ENCODE measurements at places on chromosomes 7 and 10.

GRCh38 chr10:65213170-65213569, 1692.0 kb downstream of the REEP3 start:
- no peak for DNase-seq

GRCh38 chr10:122140941-122141623, 130.0 kb upstream of the BTBD16 start:
- DNase-seq: no peak

DNA sequence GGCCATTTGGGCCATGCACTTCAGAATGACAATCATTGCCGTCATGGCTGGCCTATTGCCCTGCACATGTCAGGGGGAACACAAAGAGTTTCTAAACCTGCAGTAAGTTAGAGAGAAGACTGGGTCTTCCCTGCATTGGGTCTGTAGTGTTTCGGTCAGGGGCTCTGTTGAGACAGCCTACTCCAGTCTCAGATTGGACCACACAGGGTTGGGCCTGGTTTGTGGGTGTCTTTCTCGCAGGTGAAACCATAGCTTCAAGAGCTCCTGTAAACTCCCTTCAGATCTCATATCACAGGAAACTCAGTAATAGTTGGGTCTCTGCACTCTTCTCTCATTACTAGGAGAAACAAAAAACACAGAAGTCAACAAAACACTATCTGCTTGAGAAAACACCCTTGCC, 7.3 kb upstream of the TARP start:
- DNase-seq: no peak

GRCh38 chr7:2734751-2735571, 47.0 kb downstream of the AMZ1 start:
- no peak for DNase-seq

GRCh38 chr10:23046027-23046426, 49.4 kb upstream of the MSRB2 start:
- no peak for DNase-seq

DNA sequence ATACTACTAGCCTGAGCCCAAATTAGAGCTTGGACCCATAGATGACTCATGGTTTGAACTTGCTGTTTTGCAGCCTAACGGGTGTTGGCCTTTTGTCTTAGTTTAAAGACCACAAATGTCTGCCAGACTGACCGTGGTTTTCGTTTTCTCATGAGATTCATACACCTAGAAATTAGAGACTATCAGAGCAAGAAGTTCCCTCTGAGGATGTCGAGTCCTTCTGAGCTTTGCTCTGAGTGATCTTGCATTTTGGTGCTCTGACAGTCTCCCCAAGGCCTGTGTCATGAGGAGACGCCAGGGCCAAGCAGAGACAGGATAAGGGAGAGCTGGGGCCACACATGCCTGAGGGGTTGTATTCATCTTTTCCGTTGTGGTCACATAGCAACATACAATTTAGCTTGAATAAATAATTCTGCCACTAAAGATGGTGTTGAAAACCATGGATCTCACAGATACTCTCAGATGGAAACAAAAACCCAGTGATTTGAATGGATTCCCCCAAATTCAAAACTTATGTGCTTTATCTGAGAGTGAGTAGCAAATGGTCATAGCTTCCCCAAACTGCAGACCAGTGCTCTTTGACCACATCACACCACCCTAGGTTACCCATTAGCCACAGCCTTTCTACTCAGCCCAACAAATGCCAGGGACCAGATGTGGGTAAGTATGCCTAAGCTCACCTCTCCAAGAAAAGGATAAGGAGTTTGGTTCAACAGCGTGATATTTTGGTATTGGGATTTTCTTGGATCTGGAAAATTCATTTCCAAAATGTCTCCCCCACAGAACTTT, 762.0 kb upstream of the IGFBP3 start:
- no peak for DNase-seq

DNA sequence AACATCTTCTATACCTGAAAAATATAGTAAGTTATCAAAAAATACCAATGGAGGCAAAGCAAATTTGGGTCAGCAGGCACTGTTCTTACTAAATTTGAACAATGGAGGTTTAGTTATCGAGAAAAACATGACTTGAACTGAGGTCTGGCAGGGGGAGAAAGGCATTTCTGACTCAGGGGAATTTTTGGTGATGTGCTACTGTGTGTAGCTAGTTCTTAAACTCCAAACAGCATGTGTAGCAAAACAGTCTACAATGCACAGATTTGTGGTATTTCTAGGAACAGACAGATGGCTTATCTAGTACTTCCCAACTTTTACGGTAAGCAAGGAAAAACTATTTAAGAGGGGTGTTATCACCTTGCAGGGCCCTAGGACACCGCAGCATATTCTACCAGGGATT, 311.6 kb upstream of the LRRN3 start:
- DNase-seq: no peak

DNA sequence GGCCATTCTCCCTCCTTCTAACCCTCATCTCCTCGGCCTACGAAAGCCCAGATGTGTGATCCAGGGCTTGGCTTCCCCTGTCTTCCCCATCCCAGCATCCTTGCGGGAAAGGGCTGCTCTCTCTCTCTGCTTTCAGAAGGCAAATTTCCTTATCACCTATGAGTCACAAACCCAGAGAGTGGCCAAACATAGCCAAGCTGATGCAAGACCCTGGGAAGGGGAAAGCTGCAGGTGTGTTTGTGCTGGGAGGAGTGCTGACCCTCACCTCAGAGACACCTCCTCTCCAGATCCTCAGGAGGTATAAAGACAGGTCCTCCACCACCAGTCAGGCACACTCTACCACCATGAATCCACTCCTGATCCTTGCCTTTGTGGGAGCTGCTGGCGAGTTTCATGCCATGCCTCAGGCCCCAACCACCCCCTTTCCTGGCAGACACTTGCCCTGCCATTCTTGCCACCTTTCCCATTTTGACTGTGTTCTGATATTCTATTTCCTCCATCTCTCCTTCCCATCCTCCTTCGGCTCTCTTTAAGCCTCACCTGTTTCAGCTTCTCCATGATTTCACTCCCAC, 10.6 kb upstream of the PRSS2 start:
- no peak for DNase-seq

DNA sequence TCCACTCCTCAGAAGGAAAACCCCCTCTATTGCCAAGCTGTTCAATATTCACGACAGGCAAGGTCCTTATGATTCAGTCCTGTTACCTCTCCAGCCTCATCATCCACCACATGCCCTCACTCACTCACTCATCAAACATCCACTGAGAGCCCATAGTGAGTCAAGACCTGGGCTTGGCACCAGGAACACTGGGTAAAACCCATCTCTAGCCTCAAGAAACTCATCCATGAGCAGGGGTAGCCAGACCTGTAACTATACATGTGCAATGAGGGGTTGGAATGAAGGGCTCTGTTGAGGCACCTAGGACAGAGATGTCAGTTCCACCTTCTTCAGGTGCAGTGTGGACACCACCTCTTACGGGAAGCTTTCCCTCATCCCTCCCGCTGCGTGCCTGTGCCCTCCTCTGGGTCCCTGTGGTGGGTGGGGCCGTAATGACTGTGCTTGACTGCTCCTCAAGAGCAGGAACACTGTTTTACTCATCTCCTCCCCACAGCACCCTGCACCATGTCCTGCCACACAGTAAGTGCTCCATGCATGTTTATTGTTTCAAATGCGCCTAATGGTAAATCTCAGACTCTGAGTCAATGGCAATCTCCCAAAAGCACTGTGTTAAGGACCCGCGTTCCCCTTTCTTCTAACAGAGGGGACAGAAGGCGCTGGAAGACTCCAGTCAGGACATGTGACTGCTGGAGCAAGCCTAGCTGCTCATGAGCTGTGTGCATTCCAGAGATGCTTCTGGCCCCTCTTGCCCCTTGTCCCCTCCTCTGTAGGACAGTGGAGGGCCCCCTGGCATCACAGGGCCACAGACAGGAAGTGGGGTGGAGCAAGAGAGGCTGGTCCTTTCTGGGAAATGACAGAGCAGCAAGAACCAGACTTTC, 95.4 kb downstream of the HIPK2 start:
- DNase-seq: no peak

DNA sequence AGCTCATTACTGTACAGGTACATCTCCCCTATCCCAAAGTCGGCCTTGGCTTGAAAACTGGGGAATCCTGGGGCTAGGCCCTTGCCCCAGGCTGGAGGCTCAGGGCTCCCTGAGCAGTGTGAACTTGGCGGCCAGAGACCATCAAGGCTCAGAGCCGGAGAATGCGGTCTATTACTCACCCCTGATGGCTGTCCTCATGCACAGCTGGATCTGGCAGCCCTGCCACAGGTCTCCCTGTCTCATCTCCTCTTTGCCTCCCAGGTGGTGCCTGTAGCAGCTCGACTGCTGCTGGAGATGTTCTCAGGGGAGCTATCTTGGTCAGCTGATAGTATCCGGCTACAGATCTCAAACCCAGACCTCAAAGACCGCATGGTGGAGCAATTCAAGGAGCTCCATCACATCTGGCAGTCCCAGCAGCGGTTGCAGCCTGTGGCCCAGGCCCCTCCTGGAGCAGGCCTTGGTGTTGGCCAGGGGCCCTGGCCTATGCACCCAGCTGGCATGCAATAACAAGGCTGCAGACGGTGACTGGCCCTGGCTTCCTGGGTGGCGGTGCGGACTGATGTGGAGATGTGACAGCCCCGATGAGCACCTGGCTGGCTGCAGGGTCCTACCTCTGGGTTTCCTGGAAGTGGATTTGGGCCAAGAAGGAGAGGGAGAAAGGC, 10.7 kb downstream of the IRF5 start:
- no peak for DNase-seq

- no peak for DNase-seq
These were observed 90.1 kb upstream of the ANKRD1 start for GRCh38 chr10:91010952-91011351.

DNA sequence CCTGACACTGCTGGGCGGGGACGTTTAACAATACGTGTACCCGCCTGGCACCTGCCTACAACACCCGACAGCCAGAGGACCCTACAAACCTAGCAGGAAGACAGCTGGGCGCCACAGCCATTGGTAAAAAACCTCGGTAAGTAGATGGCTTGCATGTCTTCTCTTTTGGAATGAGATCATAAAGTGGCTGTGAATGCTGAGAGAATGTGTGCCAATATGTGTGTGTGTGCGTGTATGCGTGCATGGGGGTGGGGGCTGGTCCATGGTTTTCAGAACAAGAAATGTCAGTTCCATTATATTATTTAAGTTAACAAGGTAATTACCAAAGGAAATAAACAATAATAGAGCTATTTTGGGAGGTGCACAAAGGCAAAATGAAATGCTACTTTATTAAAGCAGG, 39.2 kb downstream of the PAPOLB start:
- DNase-seq: no peak

DNA sequence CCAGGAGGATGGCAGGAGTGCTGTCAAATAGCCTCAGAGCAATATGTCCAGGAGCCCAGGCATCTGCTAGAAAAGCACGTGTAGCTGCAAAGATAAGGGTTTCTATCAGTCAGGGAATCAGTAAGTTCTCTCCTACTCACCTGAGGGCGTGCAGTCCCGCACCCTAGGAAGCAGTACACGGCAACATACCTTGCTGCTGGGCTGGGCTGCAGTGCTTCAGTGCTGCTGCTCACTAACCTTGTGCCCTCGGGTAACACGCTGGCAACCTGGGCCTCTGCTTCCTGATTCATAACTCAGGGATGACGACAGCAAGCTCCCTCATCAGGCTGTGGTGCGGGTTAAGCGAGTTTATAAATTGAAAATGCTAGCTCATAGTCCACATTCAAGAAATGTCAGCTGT, 29.5 kb upstream of the CCNY start:
- no peak for DNase-seq

DNA sequence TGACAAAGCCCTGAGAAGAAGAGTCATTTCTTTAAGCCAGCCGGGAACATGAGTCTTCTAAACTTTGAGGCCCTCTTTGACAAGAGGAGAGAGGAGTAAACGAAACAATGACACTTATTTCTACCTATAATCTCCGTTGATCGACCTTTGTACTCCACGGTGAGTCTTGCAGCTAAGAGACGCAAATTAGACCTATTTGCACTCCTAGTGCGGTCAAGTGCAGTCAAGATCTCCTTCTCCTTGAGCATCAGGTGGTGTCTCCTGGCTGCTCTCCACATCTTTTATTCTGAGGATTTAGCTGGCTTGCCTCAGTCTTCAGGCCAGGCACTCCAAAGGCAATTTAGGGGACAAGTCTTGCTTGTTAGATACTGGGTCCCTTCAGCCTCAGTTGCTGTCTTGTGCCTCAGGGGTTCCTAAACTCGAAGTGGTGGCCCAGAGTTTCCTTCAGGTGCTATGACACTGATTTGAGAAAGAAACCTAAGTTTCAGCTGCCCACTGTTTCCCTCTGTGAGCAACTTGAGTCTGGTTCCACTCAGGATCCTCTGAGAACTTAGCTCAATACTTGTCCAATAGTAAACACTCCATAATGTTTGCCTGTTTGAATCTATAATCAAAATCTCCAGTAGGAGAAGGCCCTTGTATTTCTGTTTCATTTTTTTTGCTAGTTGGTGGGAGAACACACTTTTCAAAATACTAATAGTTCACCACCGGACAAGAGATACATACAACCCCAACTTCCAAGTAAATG, 312.9 kb downstream of the RNLS start:
- no peak for DNase-seq

DNA sequence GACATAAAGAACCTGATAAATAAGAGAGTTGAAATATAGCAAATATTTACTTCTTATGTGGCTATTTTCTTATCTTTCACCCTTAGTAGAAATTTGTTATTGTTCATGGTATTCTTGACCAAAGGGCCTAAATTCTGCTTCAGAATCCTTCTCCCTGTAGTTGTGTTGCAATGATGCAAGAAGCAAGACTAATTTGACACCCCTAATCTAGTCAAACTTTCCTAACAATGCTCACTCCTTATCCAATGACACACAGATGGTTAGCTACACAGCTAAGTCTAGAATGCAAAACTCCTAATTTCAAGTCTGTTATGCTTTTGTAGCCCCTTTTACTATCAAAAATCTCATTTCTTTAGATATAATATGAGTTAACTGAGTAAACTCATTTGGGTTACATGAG, 56.1 kb downstream of the TWIST1 start:
- DNase-seq: no peak

DNA sequence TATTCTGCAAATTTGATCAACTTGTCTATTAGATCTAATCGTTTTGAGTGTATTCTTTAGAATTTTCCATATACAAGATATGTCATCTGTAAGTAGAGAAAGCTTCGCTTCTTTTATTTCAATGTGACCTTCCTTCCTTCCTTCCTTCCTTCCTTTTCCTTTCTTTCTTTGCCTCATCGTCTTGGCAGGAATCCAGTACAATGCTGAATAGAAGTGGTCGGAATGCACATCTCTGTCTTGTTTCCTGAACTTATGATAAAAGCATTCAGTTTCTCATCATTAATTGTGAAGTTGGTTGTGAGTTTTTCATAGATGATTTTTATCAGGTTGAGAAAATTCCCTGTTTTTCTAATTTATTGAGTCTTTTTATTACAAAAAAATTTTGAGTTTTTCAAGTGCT, 300.7 kb upstream of the ZNF32 start:
- DNase-seq: no peak

GRCh38 chr10:125263551-125263950, 103.2 kb upstream of the CTBP2 start:
- no peak for DNase-seq

All from CD4-positive, alpha-beta T cell treated with Interleukin-12 subunit alpha and Interleukin-12 subunit beta, for 1 hour (primary cell).